Neuronal stem cell (in vitro differentiated cells): ENCODE measurements at places on chromosomes 5 and 9.
A peak's percentile ranks its signal among the peaks of the same experiment; 100 is the strongest.

GRCh38 chr9:74630228-74630627, 133.1 kb downstream of the RORB start:
- no peak for DNase-seq

GRCh38 chr5:32777222-32777621, 66.1 kb downstream of the NPR3 start:
- DNase-seq, result no peak

DNA sequence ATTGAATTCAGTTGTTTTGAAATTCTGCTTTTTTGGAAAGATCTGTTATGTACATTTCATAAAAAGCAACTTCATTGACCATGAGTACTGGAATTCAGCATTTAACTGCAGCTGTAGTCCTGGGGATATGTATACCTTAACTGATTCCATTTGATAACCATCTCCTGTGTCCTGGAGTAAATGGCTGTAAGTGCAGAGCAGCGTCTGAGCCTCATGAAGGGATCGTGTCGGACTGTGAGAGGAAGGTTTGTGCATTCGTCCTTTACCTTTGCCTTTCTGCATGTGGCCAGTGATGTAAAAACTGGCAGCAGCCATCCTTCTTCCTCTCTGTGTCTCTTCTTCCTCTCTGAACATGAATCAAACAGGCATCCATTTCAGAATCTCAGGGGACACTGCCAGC, 287.2 kb downstream of the FANCC start:
- no peak for DNase-seq

DNA sequence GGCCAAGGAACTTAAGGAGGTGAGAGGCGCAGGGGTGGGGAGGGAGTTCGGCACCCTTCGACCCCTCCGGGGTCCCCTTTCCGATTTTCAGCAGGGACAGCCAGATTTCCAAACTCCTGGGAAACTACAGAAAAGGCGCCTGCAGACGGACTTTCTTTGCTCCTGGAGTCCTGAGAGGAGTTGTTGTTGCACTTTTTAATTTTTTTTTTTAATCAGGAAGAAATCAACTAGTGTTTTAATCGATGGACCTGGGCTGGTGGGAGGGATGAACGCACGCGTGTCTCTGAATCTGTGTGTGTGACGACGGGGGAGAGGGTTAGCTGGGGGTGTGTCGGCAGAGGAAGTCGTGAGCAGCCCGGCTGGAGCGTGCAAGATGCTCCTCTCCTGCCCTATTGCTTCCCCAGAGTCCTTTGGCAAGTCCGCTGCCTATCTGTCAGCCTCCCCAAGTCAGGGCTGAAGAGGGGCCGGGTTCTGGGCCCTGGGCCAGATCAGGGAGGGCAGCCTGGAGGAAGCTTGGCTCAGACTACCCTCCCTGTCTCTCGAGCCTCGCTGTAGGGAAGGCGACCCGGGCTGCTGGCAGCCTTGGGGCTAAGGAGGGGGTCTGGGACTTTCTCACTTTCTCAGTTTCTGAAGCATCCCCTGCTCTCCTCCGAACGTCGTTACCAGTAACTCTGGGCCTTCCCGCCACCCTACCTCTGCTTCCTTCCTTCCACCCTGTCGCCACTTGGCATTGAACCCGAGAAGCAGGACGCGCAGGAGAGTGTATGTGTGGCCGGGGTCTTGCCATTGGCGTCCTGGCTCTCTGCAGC, 731 bp downstream of the PRR16 start:
- DNase-seq, result peak; percentile 37

GRCh38 chr5:149341876-149342275, 3.4 kb upstream of the GRPEL2 start:
- no peak for DNase-seq

GRCh38 chr5:39116344-39117170, 42.4 kb upstream of the RICTOR start:
- DNase-seq, result no peak

DNA sequence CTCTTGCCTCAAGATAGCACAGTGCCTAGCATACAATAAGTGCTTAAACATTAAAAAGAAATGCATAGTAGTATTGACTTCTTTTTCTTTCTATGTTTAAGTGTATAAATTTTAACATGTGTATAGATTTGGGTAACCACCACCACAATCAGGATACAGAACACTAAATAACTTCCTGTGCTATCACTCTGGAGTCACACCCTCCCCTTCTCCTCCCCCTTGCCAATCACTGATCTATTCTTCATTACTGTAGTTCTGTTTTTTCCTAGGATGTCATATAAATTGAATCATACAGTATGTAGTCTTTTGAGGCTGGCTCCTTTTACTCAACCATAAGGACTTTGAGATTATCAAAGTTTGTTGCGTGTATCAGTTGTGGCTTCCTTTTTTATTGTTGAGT, 68.5 kb downstream of the OSTF1 start:
- no peak for DNase-seq

GRCh38 chr9:38339087-38339486, 53.4 kb upstream of the ALDH1B1 start:
- no peak for DNase-seq

DNA sequence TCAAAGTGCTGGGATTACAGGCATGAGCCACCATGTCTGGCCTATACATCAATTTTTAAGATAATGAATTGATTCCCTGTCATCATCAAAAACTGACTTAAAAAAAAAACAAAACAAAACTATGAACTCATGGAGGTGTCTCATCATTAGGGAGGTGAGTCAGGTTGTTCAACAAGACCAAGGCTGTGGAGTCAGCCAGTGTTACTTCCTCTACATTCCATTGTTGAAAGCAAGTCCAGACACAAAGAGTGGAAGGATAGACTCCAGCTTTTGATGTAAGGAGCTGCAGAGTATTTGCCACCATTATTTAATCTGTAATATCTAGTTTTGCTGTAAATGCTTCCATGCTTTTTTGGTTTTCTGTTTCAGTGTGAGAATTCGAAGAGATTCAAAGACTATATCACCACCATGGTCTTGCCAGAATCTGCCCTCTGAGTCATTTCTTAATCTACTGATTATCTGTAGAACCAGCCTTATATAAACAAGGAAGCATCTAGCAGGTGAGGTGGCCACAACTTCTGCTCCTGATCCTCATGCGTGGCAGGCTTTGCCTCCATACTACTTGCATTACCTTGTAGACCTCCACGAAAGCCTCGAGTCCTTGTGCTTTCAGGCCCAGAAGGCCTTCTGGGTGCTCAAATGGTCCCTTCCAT, 156.1 kb downstream of the FGF1 start:
- DNase-seq, result no peak

DNA sequence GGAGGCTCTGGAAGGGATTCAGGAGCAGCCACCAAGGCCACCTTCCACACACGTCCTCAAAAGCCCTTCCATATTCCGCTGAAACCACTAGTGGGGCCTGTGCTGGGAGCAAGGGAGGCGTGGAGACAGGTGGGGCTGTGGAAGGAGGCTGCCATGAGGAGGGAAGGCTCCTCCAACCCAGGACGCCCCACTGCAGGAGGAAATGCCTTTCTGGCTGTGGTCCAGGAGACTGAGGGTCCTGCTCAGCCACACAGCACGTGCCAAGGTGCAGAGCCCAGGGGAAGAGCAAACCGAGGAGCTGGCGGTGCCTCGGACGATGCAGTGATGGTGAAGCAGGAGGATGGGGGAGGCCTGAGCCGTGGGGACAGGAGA, 49.5 kb downstream of the ADAMTS2 start:
- no peak for DNase-seq

GRCh38 chr9:127303830-127304229, 39.3 kb downstream of the GARNL3 start:
- DNase-seq, result no peak

DNA sequence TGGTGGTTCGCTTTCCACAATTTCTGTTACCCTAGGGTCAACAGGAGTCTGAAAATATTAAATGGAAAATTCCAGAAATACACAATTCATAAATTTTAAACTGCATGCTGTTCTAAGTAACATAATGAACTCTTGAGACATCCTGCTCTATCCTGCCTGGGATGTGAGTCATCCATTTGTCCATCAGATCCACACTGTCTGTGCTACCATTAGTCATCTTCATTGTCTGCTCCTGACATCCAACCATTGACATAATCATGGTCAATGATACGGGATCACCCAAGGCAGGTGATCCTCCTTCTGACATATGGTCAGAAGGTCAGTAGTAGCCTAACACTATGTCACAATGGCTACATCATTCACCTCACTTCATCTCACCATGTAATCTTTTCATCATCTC, 276.7 kb upstream of the KIF2A start:
- no peak for DNase-seq

DNA sequence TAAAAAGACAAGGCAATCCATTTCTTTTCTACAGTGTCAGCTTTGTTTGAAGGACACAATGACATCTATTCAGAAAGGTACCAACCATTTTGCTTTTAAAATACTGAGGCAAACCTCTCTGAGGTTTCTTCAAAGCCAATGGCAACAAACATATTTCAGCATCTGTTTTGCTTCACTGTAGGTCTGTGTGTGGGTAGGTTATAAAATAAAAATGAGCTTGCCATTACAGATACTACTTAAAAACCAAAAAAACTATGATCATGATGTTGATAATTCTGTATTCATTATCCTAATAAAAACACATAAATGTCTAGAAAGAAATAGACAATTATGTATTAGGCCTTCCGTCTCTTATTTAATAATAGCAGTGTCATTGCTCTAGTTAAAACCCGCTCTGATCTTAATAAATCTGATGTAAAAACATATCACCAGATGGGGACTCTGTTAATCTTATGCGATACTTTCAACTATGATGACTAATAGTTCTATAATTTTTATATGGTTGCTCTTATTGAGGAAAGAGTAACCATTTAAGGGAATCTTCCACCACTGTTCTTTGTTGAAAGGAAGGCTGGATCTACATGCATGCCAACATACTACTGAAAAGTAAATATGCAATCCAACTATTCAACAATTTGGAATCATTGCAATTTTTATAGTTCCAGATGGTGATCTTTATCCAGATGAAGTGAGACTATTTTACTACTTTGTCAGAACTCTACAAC, 647.2 kb downstream of the PDE4D start:
- DNase-seq, result no peak

DNA sequence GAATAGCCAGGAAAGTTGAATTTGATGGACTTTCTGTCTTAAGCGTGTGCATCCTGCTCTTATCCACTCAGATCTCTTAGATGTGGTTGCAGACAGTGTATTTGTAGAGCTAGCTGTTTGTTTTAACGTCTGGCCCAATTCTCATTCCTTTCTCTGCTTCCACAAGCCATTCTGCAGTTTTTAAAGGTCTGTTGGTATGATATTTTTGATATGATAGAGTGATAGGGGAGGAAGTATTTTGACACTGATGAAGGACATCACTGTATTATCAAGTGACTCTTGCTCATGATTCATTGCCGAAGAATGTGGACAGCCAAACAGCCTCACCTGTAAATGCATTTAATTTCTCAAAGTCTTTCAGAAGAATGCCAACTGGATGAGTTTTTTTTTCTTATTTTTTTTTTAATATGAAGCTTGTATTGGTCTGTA, 4.5 kb downstream of the TJP2 start:
- no peak for DNase-seq

- DNase-seq, result no peak
These were observed 27.2 kb downstream of the RUSC2 start for GRCh38 chr9:35517131-35517530.

DNA sequence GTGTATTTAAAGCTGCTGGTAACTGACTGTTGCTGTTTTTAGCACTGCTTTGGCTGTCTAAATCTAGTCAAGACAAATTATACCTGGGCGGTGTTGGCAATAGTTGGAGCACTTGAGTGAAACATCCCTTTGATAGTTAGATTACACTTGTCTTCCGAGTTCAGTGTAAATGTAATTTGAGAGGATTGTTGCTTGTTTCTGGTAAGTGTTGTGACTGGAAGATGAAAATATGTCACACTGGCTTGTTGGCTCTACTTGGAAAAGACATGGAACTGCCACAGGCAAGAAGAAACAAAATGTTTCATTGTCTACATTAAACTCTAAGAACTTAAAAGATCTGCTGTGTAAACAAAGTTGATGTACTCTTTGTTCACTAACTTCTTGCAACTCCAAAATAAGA, 49.2 kb upstream of the PTPRD start:
- DNase-seq, result no peak

DNA sequence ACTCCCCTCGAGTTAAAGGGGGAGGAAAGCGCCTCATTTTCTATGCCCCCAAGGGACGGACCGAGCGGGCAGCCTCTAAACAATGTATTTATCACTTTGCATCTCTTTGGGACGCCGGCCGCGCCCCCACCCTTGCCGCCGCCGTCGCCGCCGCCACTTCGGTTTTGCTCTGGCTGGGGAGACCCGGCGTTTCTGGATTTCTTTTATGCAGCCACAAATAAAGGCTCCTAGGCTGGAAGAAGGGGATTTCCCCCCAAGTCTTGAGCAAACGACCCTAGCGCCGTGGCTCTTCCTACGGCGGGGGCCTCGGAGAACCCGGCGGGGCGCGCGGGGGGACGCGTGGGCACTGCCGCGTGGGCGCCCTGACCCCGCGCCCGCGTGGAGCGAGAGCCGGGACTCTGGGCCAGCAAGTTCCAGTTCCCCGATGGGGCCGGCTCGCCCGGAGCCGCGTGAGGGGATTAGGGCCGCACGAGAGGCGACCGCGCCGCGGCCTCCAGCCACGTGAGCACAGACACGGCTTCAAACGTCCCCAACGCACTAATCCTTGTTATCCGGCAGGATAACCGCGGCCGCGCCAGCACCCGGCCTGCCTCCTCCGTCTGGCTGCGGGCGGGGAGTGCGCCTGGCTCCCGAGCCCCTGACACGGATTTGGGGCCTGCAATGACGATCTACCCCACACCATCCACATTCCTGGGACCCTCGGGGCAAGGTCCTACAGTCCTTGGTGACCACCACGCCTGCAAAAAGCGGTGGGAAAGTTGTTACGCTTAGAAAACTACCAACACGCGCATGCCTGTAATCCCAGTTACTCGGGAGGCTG, 7.9 kb upstream of the NEUROG1 start:
- DNase-seq, result peak; percentile 64

- no peak for DNase-seq
These were observed 252.5 kb downstream of the TRPM3 start for GRCh38 chr9:70868661-70869652.

DNA sequence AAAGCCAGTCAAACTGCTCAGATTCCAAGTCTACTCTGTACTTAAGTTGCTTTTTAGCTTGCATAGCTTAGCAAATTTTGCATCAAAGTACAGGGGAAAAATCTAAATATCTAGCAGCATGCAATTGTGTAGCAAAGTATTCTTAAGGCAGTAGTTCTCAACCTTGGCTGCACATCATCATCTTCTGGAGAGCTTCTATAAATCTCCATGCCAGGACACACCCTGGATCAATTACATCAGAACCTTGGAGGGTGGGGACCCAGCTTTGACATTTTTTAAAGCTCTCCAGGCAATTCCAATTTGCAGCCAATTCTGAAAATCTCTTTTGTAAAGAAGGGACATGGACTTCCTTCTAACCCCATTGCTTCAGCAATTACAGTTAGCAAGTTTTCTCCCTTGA, 187.5 kb downstream of the SNCAIP start:
- DNase-seq, result no peak

GRCh38 chr9:137876781-137877386, 698 bp upstream of the CACNA1B start:
- DNase-seq, result no peak

DNA sequence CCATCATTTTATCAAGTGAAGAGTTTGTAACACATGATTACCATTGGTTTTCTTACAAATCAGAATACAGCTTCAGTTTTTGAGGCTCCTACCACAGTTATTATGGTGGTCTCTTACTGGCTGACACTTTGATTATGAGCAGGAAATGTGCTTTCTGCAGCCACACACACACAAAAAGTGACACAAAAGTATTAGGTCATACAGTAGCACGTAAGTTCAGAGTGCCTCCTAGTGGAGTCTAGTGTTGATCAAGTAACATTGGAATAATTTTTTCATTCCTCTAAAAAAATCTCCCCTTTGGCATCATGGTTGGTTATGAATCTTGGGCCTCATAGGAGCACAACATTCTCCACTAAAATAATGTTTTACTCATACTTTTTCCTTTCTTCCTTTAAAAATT, 37.6 kb downstream of the PAM start:
- DNase-seq, result no peak

- no peak for DNase-seq
These were observed 1022.3 kb downstream of the EFNA5 start for GRCh38 chr5:106648401-106648800.
